ENCODE measurements at places on chromosomes 16 and 17.

- no peak for DNase-seq
Observed at GRCh38 chr16:50925758-50926357, 184.0 kb downstream of the CYLD start.

- DNase-seq, result no peak
Observed at GRCh38 chr16:4762205-4762604, 4.8 kb downstream of the ZNF500 start.

- no peak for DNase-seq
Observed at GRCh38 chr17:73390851-73391250, 79.0 kb upstream of the CDC42EP4 start.

DNA sequence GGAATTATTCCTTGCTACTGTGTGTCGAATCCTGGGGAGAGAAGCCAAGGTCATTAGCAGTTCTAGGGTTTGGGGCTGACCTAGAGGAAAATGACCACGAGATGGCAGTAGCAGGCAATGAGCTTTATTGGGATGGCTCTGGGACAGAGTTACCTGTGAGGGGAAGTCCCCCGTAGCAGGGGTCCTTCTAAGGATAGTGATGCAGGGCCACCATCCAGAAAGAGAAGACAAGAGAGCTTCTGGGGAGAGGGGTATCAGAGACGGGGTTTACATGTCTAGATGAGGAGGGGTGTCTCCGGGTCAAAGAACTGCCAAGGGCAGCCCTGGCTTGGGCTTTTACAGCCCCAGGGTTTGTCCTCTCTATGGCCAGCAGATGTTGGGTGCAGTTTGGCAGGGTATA, 6.4 kb upstream of the GGT6 start:
- DNase-seq, result no peak

DNA sequence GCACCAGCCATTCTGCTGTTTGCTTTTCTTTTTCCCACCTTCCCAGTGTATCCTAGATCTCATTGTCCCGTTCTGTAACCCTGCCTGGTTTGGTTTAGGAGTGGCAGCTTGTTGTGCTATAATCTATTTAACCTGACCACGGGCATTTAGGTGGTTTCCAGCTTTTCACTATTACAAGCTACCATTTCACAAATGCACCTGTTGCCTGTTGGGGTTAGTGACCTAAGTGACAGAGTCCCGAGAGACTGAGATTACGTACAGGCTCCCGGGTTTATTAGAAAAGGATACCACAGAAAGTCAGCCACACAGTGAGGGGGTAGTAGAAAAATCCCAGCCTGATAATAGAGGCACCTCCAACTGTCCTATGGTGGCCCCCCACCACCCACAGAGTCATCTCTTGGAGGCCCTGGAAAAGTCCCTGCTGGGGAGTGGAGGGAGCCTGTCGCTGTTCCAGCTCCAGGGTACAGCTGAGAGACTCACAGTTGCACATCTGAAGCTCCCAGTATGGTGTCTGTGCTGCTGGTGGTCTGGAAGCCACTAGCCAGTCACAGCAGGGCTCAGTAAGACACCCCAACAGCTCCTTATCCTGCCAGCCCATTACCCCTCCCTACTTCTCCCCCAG, 21.2 kb downstream of the CLEC16A start:
- no peak for DNase-seq

DNA sequence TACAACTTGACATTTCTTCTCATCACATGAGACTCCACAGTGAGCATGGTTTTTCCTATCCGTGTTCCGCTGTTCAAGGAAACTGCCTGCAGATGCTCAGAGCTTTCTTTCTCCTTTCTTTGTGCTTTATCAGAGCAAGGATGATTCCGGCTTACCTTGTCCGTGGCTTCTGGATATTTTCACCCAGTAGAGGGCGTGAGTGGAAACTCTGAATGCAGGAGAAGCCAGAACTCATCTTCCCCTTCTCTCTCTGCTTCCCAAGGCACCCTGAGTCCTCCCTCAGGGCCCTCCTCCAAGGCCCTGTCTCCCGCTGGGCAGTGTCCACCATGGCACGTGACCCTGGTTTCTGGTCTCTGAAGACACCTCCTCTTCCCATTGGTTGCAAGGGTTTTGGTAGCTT, 721.1 kb upstream of the RBFOX1 start:
- DNase-seq, result no peak

DNA sequence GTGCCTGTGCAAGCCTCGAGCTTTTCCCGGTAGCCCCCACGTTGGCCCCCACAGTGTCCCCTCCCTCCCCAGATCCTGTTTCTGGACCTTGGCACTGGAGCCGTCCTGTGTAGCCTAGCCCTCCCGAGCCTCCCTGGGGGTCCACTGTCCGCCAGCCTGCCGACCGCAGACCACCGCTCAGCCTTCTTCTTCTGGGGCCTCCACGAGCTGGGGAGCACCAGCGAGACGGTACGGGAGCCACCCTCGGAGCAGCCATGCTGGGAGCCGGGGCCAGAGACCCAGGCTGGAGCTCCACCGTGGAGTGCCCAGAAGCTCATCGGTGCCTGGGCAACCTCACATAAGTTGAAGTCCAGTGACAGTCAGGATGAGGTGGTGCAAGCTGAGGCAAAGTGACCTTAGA, 11.8 kb downstream of the RGS11 start:
- no peak for DNase-seq

DNA sequence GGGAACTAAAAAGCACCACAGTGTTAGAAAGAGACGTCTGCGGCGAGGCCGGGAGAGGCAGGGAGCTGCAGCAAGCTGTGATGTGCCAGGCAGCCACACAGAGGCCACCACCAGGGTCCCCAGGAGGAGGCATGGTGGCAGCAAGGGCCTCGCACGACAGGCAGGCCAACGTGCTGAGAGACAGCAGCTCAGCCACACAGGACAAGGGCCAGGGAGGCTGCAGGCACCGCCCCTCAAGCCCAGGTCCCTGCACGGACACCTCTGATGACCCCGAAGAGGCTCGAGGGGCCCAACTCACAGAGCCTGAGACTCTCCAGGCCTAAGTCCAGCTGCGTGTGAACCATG, 5.7 kb downstream of the HAGH start:
- DNase-seq, result no peak

DNA sequence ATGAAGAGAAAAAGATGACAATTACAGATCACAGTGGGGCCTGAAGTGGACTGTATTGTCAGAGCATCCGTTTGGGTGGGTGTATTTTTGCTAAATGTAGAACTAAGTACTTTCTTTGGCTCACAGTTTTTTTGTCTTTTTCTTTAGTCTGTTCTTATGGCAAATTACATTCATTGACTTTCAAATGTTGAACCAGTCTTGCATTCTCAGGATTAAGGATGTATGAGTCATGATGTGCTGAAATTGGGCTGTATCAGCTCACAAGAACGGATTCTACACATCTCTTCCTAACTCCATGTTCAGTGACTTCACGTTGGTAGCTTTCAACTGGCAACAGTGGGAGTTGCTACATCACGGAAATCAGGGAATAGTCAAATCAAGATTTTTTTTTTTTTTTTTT, 66.5 kb downstream of the TEX2 start:
- no peak for DNase-seq

- no peak for DNase-seq
Observed at GRCh38 chr17:27657620-27658019, 26.6 kb downstream of the LGALS9 start.

DNA sequence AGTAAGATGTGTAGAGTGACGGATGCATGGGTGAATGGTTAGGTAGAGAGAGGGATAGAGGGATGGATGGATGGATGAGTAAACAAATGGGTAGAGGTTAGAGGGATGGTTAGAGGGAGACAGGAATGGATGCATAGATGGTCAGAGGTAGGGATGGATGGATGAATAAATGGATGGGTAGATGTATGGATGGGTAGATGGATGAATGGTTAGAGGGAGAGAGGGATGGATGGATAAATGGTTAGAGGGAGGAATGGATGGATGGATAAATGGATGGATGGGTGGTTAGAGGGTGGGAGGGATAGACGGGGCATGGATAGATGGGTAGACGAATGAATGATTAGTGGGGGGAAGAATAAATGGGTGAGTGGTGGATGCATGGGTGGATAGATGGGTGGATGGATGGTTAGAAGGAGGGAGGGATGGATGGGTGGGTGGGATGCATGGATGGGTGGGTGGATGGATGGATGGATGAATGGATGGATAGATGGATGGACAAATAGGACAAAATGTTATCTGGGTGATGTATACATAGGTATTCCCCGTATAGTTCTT, 29.2 kb upstream of the SNN start:
- no peak for DNase-seq

DNA sequence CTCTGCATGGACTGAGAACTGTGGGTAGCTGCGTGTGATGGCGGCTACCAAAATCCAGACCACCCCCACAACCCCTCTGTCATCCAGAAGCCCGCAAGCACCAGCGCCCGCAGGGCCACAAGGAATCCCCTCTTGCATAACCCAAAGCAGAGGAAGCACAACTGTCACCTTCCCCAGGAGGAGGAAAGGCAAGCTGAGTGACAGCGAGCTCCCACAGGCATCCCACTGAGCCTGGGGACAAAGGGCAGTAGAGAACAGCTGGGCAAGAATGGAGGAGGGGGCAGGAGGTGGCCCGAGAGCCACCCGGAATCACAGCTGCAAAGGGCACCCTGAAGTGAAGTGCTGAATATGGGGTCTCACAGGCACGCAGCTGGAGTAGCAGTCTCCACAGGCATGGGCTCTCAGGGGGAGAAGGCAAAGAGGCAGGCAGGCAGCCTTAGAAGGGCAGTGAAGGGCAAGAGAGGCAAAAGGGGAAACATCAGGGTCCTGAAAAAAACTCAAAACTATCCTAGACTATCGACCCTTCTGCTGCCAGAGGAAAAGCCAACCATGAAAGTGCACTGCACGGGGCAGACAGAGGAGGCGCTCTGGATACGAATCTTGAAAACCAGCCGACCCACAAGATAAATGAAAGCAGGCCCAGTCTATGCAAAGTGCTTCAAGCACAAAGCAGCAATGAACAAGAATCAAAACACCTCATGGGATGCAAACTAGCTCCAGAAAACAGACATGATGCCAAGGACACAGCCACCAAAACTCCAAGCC, 17.1 kb downstream of the USP36 start:
- DNase-seq, result no peak
